ENCODE measurements at places on chromosomes 3 and 15.

GRCh38 chr3:192092388-192093005 lies 631.5 kb downstream of the PYDC2 start:
- no peak for ATAC-seq

- ATAC-seq: no peak
These were observed 480.5 kb upstream of the PROK2 start for GRCh38 chr3:72265256-72266015.

GRCh38 chr3:129974833-129975704 lies 549 bp downstream of the TRH start:
- ATAC-seq: no peak

GRCh38 chr3:49673121-49673714 lies 933 bp upstream of the APEH start:
- no peak for ATAC-seq

DNA sequence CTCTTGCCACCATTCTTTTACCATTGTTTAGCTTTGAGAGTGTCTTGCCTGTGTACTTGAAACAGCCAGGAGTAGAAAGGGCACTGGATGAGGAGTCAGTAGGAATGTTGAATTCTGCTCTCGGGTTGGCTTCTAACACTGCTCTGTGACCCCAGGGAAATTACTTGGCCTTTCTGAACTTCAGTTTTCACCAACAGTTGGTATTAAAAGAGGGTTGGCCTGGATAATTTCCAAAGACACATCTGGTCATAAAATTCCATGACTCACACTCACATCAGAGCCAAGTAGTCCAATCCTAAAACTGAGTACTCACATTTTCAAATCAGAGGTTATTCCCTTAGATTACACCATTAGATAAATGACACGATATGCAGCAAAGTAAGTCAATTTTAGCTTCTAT lies 141.6 kb downstream of the ECT2 start:
- no peak for ATAC-seq

- ATAC-seq: peak; percentile 94
These were observed 39.7 kb upstream of the VEPH1 start for GRCh38 chr3:157542711-157543500.

- no peak for ATAC-seq
These were observed 105.6 kb upstream of the HES1 start for GRCh38 chr3:194030372-194030771.

GRCh38 chr15:48170981-48171380 lies 7.1 kb downstream of the MYEF2 start:
- ATAC-seq: no peak

GRCh38 chr3:49554633-49555265 lies 472 bp downstream of the BSN start:
- ATAC-seq: peak; percentile 69

DNA sequence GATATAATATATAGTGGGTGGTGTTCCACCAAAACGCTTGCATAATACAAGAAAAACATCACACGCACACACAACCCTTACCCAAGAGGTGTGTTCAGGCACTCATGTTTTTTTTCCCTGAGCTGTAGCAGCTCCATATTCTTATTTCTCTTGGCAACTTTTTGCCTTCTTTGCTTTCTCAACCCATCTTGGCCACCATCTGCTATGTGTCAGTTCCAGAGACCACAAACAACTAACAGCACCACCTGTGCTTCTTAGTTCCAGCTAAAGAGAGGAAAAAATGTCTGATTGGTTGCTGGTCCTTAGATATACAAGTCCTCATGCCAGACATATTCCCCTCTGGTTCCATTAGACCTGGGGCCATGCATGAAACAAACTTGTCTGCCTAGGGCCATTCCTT lies 11.9 kb downstream of the ACTC1 start:
- ATAC-seq: no peak

DNA sequence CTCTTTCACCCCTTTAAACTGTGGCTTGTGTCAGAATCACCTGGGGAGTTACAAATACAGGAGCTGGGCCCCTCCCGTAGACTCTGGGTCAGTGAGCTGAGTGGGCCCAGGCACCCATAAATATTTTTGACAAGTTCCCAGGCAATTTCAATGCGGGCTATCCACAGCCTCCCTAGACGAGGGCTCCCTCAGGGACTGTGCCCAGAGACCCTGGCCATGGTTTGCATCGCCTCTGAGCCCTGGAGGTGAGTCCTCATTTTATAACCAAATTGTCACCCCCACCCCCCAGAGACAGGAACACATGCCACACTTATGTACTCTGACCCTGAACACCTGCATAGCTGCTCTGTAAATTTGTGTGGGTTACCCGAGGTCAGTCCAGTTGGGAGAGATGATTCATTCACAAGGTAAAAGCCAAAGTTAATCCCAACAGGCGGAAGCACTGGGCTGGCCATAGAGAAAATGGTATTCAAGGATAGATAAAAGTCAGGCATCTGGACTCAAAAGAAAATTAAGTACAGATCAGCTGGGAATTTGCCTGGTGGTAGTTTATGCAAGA lies 146.5 kb upstream of the SLC6A11 start:
- ATAC-seq: no peak

- ATAC-seq: no peak
These were observed at the start of gene P2RY12 for GRCh38 chr3:151384741-151385174. P2RY12 (minus strand) TSS chr3:151384753; CDS start chr3:151338845, 45,908 bp downstream.

- no peak for ATAC-seq
These were observed 299.2 kb downstream of the CNTN3 start for GRCh38 chr3:74315291-74315690.

GRCh38 chr3:138442433-138442832 lies 8.0 kb downstream of the ESYT3 start:
- ATAC-seq: peak; percentile 90

DNA sequence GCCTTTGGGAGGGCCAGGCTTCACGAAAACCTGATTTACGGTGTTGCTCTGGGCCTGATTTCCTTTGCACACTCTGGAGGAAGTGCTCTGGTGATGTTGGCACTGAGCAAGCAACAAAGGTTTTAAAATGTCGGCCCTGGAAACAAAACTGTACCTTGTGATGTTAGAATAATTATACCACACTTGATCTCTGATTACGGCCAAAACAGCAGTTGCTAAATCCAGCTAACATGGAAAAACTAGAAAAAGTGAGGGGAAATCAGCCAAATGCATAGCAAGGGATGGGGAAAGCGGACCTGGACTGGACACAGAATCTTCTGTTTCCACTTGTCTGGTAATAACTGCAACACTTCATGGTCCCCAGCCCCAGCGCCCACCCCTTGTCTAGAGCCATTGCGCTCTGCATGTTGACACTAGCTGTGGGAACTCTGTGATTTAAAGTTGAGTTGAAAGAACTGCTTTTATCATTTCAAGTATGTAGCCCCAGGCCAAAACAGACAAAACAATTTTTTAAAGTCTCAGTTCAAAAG lies 120.1 kb downstream of the VGLL4 start:
- no peak for ATAC-seq

GRCh38 chr15:48619446-48619845 lies 26.1 kb downstream of the FBN1 start:
- no peak for ATAC-seq

- ATAC-seq: no peak
These were observed 8.5 kb downstream of the PLXND1 start for GRCh38 chr3:129598000-129598381.

GRCh38 chr3:127120851-127121647 lies 71.9 kb upstream of the PRR23E start:
- ATAC-seq: no peak

DNA sequence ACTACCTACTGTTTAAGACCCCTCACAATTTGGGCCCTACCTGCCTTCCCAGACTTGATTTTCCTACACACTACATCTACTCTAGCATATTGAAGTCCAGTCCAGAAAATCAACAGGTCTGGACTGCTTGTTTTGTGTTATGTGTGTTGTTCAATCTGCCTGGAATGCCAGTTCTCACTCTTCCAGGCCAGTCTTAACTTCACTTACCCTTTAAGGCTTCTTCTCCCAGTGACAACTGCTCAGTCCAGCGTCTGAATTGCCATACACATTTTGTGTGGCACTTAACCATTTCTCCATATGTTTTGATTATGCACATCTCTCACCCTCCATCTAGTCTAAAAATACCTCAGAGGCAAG lies 1.1 kb downstream of the TICRR start:
- peak; percentile 2 for ATAC-seq

- ATAC-seq: no peak
These were observed 770.6 kb upstream of the CFAP20DC start for GRCh38 chr3:59820352-59820934.

GRCh38 chr15:89177633-89178306 lies 43.6 kb downstream of the RLBP1 start:
- ATAC-seq: peak; percentile 86

DNA sequence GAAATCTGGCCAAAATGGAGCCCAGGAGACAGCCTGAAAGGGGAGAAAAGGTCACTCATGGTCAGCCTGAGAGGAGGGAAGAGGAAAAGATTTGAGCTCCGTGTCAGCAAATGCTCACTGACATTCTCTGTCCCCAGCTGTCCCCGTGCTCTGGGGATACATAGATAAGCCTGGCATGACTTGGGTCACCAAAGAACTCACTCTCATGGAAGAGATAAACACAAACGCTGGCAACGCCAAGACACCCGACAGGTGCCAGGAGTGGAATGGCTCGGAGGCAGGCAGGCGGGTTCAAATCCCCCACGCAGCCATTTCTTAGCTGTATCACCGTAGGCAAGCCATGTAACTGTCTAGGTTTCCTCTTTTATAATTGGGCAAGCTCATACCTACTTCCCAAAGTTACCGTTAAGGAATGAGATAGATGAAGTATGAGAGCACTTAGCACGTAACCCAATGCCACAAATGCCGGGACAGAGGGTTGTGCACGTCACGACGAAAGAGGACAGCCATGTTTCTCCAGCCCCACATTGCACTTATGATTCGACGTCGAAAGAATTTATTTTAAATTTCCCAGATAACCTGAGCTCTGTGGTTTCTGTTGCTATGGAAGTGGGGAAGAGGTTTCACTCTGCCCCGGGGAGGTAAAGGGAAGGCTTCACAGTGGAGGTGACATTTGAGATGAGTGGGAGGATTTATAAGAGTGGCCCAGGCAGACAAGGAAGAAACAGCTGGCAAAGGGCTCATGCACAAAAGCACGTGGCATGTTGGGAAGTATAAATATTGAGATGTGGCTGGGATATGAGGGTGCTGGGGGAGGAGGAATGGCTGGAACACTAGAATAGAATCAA lies 41.4 kb upstream of the TSEN2 start:
- ATAC-seq: no peak

GRCh38 chr15:36964626-36965025 lies 135.7 kb downstream of the MEIS2 start:
- ATAC-seq: no peak

- no peak for ATAC-seq
These were observed 856.4 kb upstream of the ALCAM start for GRCh38 chr3:104510131-104510849.

GRCh38 chr3:60000311-60001105 lies 950.7 kb upstream of the CFAP20DC start:
- no peak for ATAC-seq

- ATAC-seq: no peak
These were observed 16.3 kb downstream of the TYRO3 start for GRCh38 chr15:41575282-41575681.

DNA sequence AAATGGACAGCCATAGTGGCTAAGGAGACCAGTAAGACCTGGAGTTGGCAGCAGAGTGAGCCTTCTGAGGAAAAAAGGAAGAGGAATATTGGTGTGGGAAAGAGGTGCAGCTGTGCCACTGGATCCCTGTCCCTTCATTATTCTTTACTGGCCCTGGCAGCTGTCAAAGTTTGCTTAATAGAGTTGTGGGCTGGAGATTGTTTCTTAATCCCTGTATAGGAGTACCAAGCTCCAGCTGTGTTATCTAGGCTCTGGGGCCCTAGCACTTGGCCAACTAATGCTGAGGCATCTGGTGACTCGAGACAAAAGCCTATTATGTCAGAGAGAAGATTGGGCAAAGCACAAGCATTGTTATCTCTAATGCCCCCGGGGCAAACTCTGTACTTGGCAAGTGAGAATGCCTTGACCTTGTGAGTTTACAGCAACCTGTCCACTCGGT lies 61.4 kb downstream of the ZNF609 start:
- peak; percentile 59 for ATAC-seq

- no peak for ATAC-seq
These were observed 15.1 kb upstream of the ARHGAP31 start for GRCh38 chr3:119279101-119279554.

DNA sequence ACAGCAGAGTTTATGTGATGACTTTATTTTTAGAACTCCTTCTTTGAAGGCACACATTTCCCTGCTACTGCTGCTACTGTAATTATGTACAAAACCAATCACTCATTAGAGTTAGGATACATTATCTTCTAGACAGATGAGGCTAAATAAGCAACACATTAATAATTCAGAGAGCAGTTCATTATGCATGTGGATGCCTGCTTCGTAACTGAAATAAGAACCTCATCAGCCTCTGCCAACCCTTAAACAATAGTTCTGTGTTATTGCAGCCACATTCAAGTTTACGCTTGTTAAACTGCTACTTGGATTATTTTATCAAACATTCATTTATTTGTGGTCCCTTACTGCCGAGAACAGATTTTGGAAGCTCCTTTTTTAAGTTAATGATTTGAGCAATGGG lies 52.5 kb upstream of the C15orf61 start:
- ATAC-seq: no peak

- ATAC-seq: no peak
These were observed 8.0 kb downstream of the TBC1D2B start for GRCh38 chr15:78069462-78070029.

- no peak for ATAC-seq
These were observed 61.3 kb downstream of the NSMCE3 start for GRCh38 chr15:29208352-29208751.

DNA sequence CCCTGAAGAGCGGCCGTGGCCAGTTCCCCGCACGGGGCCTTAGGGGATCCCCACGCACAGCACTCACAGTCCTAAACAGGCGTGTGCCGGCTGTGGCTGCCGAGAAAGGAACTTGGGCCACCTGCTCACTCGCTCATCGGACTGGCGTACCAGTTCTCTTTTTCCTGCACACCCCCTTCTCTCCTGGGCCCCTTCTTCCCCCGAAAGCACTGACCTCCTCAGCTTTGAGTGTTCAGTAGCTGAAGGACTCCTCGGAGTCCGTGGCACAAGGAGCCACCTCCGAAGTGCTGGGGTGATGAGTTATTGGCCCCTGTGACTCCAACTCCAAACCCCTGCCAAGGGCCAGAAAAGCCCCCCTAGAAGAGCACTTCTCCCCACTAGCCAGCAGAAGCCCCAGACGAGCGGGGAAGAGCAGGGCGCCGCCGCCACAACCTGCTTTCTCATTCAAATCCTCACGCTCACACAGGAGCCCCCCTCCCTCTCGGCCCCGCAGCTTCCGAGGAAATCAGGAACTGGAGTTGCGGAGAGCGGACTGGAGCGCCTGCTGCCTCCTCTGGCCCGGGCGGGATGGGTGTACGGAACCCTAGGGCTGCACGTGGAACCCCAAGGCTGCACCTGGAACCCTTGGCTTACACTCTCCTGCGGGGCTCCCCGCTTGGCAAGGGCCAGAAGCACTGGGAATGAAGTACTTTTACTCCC lies at the start of gene PLCH1:
Gene PLCH1 (minus strand): TSS at position 446 of the 699 bp plus-strand sequence. CDS start 40,847 bp downstream, outside the sequence.
- ATAC-seq: peak; percentile 87

Measured in SK-N-SH treated with all-trans-retinoic acid at 6 μM for 48 hours (cell line).